IPS DF 19.7 (cell line): ENCODE measurements at places on chromosomes 12 and 14.
A peak's percentile ranks its signal among the peaks of the same experiment; 100 is the strongest.

GRCh38 chr14:66758031-66758613 is 250.2 kb downstream of the GPHN start:
- DNase-seq = peak; percentile 30

DNA sequence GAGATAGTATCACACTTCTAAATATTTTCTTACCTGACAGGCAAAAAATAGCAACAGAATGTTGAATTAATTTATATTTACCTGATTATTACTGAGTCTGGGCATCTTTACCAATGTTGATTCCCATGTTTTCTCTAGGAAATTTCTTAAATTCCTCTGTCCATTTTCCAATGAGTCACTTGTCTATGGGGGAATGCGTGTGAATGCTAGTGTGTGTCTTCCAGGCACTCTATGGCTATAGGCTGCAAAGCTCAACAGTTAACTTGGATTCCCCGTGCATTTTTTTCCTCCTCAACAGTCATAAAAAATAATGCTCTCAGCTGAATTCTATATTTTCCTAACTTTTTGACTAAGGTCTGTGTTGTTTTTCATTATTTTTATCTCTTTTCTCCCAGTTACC is 1385.8 kb upstream of the FLRT2 start:
- no peak for DNase-seq

- no peak for DNase-seq
Measured at GRCh38 chr12:44287545-44287944, 451.7 kb downstream of the TMEM117 start.

GRCh38 chr12:64120568-64120967 is 101.5 kb downstream of the KICS2 start:
- no peak for DNase-seq

DNA sequence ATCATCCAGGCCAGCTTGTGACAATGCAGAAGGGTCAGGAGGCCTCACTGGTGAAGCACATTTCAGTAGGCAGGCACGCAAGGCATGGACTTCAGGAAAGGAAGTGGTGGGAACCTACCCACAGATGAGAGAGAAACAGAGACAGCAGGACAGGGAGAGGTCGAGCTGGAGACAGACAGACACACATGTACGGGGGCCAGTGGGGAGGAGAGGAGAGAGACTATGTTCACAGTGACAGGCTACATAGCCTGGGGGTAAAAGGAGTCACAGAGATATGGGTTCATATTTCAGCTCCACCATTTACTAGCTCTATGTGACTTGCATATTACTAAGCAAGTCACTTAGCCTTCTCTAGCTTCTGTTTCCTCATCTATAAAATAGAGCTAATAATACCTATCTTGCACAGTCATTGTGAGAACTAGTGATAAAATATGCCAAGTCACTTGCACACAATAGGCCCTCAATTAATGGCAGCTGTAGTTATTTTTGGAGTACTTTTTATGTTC is 91.1 kb upstream of the FUT8 start:
- no peak for DNase-seq

DNA sequence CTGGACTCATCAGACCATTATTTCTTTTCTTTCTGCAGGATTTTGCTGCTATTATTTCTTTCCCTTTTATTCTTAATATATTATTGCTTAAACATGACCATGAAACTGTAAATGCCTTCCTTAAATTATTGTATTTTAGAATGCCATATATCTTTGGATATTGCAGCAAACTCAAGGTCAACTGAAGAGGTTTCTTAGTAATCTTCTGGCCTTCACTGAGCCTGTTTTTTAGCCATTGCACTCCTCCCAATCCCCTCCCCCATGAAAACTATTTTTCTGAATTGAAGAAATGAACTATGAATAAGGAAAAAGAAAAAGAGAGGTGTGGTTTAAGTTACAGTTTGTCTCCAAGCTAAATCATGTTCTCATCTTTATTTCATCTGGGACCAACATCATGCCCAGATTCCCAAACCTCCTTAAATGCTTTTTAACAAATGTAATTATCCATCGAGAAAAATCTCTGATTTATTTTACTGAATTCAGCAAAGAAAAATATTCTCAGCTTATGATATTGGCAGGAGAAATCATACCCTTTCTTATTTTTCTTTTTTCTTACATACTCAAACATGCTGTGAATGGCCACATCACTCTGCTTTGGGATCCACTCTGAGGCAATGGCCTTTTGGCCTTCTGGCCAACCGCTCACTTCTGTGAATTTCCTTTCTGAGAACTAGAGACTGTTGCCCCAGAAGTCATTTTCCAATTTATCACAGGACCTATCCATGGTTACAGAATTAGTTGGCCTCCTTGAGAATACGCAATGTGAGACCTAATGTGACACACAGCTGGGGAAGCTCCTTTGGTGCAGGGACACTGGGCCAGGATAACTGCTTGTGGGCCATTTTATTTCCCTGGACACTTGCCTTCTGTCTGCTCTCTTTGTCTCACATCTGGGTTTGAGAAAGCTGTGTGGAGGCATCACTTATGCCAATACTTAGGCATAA is 50.9 kb downstream of the IGF1 start:
- no peak for DNase-seq

GRCh38 chr12:56115329-56115728 is 1.1 kb upstream of the RPL41 start:
- no peak for DNase-seq

DNA sequence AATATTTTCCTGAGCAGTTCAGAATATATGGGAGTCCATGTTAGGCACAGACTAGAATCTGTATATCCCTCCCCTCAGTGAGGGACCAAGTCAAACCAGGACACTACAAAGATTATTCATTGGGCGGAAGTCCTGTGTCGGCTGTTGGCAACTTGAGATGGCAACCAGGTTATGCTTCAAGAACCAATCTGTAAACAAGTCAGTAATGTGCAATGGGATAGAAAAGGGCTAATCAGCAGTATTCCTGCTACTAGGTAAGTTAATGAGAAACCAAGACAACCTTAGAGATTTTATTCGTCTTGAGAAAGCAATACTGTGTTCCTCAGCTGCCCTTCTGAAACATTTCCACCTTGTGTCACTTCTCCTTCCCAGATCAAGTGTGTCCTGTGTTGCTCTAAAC is 26.4 kb downstream of the ARG2 start:
- DNase-seq = no peak

DNA sequence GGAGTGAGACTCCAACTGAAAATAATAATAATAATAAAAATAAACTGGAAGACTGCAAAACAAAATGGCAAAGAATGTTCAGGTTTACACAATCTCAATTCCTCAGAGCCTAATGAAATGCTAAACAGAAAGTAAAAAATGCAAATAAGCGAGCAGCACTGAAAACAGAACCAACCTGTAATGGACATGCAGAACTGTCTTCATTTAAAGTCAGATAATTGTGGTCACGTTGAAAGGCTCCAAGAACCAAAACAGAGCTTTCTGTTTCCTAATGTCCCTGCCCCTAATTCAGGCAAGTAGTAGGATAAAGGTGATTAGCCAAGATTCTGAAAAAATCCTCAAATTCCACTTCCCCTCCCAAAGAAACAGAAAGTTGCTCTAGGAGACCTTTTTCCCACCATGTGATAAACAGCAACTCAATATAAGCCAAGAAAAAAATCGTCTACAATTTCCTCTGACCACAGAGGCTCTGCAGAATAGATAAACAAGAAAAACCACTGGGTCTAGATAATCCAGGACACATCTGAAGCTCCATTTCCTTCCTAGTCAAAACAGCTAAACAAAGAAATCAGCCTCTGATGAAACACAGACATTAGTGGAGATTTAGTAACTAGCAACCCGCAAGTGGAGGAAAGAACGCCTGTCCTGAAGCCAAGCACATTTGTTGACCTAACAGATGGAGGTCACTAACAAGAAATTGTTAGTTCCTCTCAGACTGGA is 3.0 kb downstream of the MIS18BP1 start:
- no peak for DNase-seq

DNA sequence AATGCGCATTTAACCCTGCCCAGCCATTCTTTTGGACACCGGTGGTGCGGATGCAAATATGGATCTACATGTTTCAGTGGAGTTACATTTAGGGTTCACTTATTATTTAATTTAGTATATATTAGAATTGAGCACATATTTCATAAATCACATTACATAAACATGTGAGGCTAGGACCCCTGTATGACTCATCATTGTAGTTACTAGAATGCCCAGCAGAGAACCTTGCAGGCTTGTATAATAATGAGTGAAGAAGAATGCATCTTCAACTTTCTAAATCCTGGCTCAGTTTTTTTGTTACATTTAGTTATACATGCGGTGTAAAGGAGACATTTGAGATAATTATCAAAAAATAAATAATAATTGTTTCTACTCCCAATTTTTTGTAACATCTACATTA is 369.0 kb downstream of the ATP23 start:
- no peak for DNase-seq

- no peak for DNase-seq
Measured at GRCh38 chr12:25794571-25794970, 163.9 kb upstream of the RASSF8 start.

DNA sequence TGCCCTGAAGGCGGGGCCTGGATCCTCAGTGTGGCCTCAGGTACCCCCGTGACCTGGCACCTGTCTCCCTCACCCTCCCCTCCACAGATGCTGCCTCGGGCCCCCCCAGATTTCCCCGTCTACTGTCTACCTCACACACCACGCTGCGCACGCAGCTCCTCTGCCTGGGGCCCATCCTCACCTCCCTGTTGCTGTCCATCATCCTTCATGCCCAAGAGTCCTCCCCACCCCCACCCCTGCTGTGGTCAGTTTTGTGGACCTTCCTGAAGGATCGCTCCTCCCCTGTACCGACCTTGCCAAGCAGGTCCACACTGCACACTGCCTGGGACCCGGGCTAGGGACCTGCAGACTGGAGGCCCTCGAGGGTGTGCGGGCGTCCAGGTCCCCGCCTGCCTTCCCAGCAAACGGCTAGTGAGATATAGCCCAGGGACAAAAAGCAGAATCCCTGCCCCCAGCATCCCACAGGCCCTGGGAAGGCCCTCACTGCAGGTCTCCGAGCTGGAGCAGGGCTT is 197.4 kb upstream of the DIO3 start:
- no peak for DNase-seq

GRCh38 chr14:68594737-68595380 is 198.0 kb downstream of the ZFP36L1 start:
- no peak for DNase-seq

DNA sequence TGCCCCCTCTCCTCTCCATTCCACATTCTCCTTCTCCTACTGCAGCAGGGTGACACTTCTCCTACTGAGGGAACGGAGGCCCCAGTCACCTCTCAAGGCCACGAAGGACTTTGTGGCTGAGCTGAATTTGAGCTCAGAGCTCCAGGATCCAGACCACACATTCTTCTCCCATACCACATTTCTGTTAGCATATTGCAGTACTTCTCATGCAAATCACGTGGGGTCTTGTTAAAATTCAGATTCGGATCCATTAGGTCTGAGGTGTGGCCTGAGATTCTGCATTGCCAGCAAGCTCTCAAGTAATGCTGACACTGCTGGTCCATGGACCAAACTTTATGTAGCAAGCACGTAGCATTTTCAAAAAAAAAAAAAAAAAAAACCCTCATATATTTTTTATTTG is 9.6 kb upstream of the IFI27L2 start:
- no peak for DNase-seq

DNA sequence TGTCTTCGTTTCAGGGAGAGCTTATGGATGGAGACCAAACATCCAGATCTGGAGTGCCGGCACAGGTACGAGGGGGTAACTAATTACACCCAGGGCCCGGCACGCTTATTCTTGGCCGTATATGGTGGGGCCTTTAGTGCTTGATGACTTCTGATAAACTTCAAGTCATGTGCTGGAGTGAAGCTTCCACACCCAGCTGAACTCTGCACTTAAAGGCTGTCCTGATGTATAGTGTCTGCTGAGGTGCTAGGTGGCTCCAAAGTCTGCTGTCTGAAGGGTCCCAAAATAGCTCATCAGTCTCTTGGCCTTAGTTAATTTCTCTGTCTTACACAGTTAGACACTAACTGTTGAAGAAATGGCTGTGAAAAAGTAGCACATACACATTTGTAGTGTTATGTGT is 17.9 kb downstream of the RNF34 start:
- DNase-seq = no peak

GRCh38 chr14:52269100-52269499 is 1.6 kb downstream of the PTGDR start:
- DNase-seq = no peak

GRCh38 chr12:74775276-74775675 is 237.6 kb downstream of the ATXN7L3B start:
- DNase-seq = no peak

- no peak for DNase-seq
Measured at GRCh38 chr12:95102916-95103671, 29.7 kb upstream of the NR2C1 start.

DNA sequence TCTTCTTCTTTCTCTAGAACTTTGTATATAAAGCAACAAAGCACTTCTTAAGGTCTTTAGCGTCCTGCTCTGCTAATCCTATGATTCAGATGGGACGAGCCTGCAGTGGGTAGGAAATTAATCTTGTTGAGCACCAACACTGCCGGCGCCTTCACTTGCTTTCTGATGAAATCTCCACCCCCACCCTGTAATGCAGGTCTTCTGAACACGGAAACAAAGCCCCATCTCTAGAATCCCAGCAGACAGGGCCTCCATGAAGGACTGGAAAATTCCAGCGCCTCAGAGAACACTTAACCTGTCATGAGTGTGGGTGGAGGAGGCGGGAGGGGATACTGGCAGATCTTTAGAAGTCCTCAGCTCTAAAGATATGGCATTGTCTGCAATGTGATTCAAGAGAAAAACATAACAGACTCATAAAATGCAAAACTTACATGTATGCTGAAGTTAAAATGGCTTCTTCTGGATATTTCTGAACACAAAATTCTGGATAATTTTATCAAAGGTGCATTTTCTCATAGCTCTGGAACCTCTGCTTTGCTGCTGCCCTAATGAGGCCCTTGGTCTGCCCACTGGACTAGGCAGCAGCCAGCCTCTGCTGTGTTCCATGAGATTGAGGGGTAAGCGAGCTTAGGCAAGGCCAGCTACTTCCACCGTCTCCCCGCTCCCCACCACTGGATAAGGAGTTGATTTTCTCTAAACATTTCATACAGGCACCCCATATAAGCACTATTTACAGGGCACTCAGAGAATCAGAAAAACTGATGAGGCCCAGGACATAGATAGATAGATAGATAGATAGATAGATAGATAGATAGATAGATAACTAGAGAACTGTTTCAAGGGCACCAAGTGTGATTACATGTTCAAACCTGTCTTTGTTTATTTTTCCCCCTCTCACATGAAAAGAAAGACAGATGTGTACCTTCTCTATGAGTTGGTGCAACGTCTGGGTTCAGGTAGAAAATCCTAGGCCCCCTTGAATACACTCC is 43.1 kb downstream of the ZFP36L1 start:
- no peak for DNase-seq

DNA sequence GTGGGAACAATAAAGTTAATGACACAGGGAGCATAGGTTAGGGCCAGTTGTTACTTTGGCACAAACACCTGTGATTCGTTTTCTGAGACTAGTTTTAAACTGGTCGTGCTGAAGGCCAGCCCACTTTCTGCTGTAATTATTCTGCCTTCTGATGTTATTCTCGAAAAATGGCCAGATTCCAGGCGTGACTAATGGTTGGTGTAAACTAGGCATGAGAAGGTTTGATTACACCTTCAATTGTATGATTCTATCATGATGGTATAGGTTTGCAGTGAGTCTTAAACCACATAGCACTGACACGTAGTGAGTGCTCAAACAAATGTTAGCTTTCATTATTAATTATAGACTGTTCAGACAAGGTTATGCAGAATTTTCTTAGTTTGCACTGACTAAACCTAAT is 39.0 kb downstream of the CKB start:
- no peak for DNase-seq
